Pancreas (tissue), 10 donors: ENCODE measurements at places on chromosomes 16 and 17. TPM values are rescaled to one million over a fixed set of nuclear protein-coding genes. Genes with fewer than 3 reads are reported as not detected.
A peak's percentile ranks its signal among the peaks of the same experiment; 100 is the strongest.

DNA sequence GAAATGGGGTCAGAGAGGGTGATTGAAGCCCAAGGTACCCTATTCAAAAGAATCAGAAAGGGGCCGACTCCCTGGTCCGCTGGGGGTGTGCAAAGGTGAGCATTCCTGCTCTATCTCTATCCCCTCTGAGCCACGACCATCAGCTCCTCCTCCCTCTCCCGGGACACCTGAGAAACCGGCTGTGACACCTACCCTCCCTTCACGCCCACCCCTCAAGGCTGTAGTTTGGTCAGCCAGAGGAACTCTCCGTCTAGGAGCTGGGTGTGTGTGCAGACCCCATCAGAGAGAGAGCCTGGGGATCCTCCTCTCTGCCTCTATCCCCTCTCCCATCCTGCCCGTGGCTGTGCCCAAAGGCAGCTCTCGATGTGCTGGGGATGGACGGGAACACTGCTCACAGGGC is 27.6 kb upstream of the DLX4 start:
- DNase-seq = no peak

DNA sequence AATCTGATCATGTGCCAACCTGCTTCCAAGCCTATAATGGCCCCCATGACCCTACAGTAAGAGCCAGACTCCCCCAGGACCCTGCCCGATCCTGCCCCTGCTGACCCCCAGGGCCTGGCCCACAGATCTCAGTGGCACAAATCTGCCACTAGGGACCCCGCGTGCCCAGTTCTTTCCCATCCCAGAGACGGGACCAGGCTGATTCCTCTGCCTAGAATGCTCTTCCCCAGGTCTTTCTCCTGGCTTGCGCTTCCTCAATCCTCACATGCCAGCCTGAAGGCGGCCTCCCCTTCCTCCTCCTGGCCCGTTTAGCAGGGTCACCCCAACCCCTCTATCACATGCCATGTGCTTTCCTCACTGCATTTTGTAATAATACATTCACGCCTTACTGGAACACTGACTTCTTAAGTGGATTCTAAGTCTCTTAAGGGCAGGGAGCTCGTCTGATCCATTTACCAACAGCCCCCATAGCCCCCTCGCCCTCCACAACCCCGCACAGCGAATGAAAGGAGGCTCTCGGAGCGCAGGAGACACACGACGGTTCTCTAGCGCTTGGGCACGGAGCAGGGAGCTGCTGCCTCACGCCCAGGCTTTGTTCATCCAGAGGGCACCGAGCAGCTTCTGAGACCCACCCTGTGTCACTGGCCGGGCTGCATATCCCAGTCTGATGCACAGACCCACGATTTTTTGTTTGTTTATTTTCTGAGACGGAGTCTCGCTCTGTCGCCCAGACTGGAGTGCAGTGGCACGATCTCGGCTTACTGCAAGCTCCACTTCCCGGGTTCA is 1.2 kb downstream of the TRIM65 start:
- DNase-seq = no peak

DNA sequence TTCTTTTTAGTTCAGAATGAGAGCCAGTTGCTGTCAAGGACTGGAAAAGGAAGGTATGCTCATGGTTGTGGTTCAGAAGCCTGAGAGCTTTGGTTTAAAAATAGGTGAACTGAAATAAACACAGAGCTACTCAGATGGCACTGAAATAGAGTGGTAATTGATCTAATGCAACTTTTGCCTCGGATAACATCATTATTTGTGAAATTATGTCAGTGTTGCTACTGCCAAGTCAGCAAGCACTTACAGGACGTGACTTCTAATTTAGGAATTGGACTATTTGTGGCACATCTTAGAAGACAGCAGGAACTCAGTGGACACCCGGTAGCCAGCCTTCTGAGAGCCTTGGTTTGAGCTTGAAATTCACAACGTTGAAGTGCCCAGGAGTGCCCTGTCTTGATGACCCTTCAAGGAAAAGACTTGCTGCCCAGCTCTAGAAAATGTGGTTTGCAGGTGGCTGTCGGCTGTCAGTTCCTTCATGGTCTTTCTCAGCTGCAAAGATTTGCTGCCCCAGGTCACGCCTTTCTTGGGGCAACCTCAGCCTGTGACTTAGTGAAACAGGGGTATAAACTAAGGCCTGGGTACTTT is 42.0 kb upstream of the XYLT1 start:
- DNase-seq = no peak

Gene CTRB1
- total RNA-seq = 14,339 TPM

DNA sequence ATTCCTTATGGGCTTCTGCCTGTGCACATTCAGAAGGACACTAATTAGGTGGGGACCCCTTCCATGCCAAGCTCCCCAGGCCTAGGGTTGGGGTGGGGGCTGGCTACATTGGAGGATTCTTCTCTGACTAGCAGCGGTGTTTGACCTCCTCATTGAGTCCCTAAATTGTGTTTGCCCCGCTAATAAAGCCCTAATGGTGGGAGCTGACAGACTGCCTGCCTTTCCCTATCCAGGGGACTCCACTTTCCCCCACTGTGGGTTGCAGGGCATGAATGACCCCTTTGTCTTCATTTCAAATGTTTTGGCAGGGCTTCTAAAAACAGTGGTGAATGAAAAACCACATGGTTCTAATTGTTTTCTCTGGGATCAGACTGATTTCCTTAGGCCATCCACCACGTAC is 476.8 kb upstream of the CDH11 start:
- DNase-seq = no peak

Gene GDPD3
- total RNA-seq = 1.8 TPM

DNA sequence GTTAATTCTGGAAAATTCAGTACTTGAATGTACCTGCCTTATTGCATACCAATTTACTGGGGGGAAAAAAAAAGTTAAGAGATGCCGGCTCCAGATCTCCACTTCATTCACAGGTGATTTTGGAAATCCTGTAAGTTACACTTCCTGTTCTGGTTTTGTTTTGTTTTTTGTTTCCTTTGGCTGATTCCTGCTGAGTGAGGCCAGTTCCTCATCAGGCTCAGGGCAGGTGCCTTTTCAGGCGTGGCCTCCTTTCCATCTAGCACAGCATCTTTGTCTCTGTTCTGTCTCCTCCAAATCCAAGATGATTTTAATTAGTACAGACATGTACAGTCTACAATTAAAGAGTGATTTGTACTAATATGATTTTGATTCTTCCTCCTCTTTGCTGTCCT is 19.2 kb downstream of the CYB561 start:
- DNase-seq = no peak

DNA sequence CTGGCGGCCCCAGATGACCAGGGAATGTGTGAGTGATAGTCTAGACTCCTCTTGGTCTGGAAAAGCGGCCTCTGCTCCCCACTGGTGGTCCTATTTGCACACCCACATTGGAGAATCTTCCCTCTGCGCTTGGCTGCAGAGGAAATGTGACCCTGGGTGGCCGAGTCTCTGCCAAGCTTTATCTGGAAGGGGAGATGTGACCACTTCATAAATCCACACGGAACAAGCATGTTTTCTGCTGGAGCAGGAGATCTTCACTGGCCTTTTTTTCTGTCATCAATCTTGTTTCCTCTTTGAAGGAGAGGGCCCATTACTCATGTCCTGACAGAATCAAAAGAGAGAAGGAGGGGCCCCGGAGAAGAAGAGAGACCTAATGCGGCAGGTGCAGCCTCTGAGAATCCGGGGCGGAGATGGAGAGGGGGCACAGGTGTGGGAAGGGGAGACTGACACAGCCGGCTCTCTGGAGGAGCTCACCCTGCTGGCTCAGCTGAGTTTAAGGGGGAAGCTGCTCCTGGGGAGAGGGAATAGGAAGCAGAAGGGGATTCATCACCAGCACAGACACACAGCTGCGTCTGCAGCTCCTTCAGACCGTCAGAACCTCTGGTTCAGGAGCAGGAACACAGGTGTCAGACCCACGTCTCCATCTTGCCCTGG is 116.3 kb downstream of the SOX9 start:
- DNase-seq = no peak

GRCh38 chr16:79436885-79437284 is 163.7 kb downstream of the MAF start:
- no peak for DNase-seq

GRCh38 chr16:474420-475122 is 49.1 kb downstream of the RAB11FIP3 start:
- DNase-seq = no peak

DNA sequence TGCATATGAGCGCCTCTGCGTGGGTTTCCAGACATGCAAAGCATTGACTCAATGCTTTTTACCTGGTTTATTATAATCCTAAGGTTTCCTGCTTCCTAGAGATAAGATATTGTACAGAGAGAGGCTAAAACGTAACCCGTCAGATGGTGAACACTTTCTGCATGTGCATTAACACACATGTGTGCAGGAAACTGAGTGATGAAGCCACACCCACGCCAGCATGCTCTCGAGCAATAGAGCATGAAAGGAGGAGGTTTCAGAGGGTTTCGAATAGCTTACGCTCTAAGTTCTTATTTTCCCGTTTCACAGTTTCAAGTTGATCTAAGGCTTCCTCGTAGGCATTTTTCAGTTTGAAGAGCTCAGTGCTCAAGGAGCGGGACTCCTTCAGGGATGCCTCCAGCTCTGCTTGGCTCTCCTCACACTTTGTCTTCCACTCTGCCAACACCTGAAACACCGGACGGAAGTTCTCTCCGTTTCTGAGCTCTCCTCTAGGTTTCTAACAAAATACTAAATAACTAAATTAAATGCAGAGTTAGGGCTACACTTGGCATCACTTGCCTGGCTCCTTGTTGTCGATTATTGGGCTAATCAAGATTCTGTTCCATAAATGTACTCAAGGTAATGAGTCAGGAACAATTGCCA is 23.2 kb downstream of the MYH3 start:
- DNase-seq = no peak

- no peak for DNase-seq
Observed at GRCh38 chr16:14203166-14203565, 132.0 kb downstream of the MRTFB start.

Gene RTN4RL1
- 1.6 TPM for total RNA-seq

Gene MVD
- total RNA-seq = 20.7 TPM

Gene NPTX1
- 0.43 TPM for total RNA-seq

DNA sequence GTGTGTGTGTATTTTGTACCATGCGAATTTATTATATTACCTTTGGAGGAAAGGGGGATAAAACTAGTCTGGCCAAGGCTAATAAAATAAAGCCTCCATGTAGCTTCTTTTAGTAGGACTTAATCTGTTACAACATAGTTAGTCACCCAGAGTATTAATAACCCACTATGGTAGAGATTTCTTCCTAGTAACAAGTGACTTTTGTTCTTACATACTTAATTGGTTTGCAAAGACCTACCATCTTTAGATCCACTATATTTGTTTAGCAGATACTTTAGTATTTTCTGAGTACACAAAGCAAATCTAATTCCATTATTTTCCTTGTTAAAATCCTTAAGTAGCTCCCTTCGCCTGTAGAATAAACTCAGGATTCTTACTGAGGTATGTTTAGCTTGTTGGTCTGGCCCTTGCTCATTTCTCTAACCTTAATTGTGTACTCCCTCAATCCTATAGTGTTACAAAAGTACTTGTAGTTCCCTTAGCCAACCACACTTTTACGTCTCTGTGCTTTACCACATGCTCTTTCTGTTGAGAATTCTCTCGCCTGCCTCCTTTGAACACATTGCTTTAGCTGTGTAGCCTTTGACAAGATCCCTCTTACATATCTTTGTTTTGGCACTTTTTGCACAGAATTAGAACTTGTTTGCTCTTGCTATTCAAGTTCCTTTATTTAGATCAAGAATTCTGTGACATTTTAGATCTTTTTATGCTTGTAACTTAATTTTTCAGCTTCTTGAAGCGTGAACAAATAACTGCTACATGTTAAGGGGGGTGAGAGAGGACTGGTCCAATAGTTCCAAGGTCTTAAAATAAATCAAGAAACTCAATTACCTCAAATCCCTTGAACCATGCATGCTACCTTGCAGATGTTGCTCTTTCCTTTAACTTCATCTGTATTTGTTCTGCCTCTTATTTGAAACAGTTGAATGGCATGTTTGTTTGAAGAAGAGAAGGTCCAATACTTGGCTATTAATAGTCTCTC is 23.8 kb downstream of the CLTC start:
- DNase-seq = no peak

- no peak for DNase-seq
Observed at GRCh38 chr17:6005939-6006338, 64.2 kb upstream of the WSCD1 start.

GRCh38 chr16:31117384-31118222 is at the start of gene KAT8:
Gene KAT8 (plus strand): TSS chr16:31117664. CDS start chr16:31117682, 18 bp downstream.
- DNase-seq = peak; percentile 96

Gene GAS7
- 22.9 TPM for total RNA-seq

Gene C16orf86
- 1.4 TPM for total RNA-seq

DNA sequence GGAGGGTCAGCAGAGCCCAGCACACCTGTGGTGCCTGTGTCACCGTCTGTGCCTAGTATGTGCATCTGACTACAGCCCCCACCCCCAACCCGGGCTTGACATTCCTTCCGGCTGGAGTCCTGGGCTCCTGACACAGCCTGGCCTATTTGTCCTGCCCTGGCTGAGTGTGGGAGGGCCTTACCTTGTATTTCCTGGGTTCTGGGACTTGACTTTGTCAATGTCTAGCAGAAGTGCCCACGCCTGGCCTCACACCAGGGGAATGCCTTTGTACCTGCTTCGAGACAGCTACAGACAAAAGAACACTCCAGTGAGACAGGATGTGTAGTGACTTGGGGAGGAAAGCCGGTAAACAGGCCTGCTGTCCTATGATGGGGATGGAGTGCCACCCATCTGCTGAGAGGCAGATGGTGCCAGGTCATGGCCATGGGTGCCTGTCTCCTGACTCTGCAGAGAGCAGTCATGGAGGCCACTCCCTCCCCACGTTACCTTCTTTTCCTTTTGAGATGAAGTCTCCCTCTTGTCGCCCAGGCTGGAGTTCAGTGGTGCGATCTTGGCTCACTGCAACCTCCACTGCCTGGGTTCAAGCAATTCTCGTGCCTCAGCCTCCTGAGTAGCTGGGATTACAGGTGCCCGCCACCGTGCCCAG is 42.8 kb downstream of the TNFRSF13B start:
- DNase-seq = no peak

Gene MPV17L
- total RNA-seq = 27.6 TPM

- DNase-seq = no peak
Observed at GRCh38 chr16:9056061-9056460, 35.4 kb upstream of the HAPSTR1 start.

Gene OR1F1
- not detected for total RNA-seq

GRCh38 chr17:21400816-21401593 is 24.8 kb downstream of the KCNJ12 start:
- DNase-seq = no peak

Gene SHCBP1
- total RNA-seq = not detected

GRCh38 chr16:51450376-51450775 is 299.3 kb upstream of the SALL1 start:
- DNase-seq = no peak

- no peak for DNase-seq
Observed at GRCh38 chr16:48426244-48427141, 41.3 kb upstream of the SIAH1 start.

DNA sequence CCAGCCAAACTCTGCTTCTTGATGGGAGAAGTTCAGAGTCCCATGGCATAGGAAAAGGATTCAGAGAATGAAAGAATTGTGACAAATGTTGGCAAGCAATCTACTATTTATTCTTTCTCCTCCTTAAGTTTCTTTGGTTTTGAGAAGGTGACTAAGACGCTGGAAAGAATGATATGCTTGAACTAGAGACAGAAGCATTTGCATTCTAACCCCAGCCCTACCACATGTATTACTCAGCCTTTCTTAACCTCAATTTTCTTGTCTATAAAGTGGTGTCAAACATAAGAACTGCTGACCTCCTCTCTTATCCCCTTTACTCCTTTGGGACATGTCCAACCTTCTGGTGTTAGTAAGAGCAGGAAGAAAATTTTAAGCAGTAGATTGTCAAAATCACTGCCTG is 124.7 kb downstream of the HS3ST2 start:
- DNase-seq = no peak
